ENCODE measurements at places on chromosomes 2 and 18.
A peak's percentile ranks its signal among the peaks of the same experiment; 100 is the strongest.

DNA sequence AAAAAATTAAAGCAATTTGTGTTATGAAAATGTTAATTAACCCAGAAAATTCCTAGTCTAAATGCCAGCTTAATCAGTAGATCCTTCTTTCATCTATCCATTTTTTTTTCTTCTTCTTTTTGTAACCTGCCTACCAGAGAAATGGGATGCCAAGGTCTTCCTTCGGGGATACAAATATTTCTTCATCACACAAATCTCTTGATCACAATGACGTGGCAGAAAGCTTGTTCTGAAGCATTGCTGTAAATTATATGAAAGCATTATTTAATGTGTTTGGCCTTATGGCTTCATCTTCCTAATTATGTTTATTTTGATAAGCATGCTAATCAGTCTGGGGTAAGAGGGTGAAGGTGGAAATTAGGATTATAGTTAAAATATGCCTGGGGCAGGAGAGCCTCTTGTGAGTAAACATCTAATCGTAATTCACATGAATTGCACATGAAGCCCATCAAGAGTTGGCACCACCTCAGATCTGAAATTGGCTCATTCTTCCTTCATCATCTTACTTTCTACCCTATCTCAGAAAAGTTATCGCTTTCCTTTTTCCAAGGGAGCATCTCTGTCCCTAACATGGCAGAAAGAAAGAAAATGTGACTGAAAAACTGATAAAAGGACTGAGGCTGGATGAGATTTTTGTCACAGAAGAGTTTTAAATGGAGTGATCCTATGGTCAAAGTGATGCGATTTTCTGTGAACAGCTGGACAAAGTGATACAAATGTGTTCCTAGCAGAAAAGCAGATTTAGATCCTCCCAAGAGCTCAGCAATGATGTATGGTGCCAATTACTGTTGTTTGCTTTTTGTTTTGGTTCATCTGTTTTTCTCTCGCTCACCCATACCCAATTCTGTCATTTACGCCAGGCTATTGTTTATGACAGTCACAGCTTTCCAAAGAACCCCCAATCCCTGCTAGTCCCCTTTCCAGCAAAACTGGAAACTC, 76.9 kb upstream of the PMAIP1 start:
- DNase-seq, result peak; percentile 46

- DNase-seq, result peak; percentile 22
These were observed 80.2 kb downstream of the SMAD4 start for GRCh38 chr18:51110073-51110797.

DNA sequence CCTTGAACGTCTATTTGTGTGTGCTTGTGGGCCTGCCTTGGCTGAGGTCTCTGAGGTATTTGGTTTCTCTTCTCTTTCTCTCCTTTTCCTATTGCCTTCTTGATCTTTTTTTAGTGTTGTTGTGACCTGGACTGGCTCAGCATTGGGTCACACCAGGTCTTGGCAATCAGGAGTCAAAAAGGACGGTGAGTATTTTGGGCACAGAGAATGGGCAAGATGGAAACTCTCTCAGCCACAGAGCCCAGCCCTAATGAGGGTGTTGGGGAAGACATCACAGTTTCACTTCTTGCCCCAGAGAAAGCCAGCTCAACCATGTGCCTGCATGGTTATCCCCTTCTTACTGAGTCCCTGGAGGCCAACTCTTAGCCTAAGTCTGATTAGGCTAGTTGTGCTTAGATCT, 13.7 kb upstream of the INO80C start:
- no peak for DNase-seq

- DNase-seq, result no peak
These were observed 365.4 kb upstream of the RGPD4 start for GRCh38 chr2:107461301-107461700.

- DNase-seq, result no peak
These were observed at the start of gene CMPK2 for GRCh38 chr2:6865346-6866274. TSS of gene CMPK2 (minus strand) at chr2:6865907. CDS start at chr2:6865696, 211 bp downstream.

DNA sequence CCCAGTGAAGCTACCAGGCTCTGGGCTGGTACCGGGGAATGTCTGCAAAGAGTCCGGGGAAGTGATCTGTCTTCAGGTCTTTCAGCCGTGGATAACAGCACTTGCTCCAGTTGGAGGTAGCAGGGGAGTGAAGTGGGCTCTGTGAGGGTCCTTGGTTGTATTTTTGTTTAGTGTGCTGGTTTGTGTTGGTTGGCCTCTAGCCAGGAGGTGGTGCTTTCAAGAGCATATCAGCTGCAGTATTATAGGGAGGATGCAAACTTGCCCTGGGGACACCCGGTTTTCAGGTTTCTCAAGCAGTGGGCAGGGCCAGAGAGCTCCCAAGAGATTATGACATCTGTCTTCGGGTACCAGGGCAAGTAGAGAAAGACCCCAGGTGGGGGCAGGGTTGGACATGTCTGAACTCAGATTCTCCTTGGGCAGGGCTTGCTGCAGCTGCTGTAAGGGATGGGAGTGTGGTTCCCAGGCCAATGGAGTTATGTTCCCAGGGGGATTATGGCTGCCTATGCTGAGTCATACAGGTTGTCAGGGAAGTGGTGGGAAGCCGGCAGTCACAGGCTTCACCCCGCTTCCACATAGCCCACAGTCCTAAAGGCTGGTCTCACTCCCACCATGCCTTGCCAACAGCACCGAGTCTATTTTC, 34.4 kb downstream of the ACAA2 start:
- DNase-seq, result no peak

- peak; percentile 98 for DNase-seq
These were observed 371.9 kb downstream of the IRS1 start for GRCh38 chr2:226427538-226428307.

DNA sequence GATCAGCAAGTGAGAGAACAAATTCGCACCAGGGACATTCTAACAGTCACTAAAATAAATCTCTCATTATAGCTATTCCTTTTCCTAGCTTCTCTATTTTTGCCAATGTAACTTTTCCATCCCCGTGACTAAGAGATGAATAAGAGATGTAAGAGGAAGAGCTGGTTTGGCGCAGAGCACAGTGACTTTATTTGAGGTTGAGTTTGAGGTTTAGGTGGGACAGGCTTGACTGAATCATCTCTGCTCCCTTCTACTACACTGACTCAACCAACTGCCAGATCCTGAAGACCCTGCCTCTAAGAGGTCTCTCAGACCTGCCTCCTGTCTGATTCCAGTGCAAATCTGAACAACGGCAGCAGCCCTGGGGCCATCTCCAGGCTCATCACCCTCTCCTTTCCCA, 28.0 kb downstream of the RFX8 start:
- DNase-seq, result peak; percentile 92

DNA sequence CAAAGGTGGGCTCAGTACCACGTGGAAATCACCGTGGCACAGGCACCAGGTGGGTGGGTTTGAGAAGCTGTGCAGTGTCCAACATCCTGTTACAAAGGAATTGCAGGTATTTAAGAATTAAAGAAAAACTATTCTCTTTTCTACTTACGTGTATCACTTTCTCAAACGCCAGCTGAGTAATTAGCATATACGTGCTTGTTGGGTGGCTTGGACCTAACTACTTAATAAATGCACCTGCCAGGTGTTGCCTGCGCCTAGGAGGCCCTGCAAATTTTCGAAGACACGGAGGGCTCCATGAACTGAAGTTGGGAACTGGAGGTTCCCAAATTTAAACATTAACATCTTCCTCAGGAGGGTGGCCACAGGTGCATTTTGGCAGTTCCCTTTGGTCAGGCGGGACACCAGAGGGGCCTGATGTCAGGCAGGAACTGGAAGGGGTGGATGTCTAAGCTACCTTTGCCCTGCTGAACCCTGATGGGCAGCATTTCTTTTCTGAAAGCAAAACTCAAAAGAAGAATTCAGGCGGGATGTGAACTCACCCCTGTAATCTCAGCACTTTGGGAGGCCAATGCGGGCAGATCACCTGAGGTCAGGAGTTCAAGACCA, 84.8 kb downstream of the HS6ST1 start:
- DNase-seq, result no peak

DNA sequence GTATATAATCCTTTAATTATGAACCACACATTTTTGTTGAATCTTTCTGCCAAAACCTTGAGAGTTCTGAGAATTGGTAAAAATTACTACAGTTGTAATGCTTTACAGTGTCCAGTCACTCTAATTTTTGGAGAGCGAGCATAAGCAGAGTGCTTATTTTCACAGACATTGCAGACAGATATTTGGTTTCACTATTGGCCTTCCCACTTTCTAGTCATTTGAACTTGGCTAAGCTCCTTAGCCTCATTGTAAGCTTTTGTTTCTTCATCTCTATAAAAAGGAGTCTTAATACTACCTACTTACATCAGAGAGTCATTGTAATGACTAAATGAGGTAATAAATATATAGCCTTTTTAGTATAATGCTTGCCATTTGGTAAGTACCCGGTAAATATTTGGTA, 80.4 kb downstream of the LCLAT1 start:
- no peak for DNase-seq

DNA sequence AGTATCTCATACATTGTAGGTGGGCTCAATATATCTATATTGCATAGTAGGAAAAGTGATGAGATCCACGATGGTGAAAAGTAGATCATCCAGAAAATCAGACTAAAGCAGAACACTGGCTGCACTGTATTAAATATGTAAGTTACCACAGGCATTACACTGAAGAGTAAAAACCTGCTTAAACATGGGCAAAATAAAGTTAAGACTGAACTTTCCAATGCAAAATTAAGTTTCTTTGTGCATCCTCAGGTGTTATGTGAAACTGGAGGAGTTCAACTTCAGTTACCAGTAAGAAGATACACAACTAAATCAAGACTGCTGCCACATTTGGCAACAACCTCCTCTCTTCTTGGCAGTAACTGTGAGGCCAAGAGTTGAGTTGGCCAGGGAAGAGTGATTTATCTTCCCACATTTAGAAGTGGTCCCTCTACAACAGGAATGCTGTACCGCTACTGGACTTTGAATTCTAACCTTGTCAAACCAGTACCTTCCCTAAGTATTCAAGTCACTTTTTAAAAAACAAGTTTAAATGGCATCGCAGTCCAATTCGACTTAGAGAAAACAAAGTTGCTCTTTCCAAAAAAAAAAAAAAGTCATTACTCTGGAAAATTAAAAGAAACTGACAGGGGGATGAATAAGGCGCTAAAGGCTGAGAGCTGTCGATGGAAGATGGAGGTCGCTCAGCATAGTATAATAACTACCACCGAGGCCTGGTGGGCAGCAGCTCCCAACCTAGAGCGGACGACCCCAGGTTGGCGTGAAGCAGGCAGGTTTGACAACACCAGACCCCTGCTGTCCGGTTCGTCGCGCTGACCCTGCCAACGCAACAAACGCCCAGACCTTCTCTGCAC, 1.1 kb downstream of the MAP4K3 start:
- DNase-seq, result peak; percentile 48

- no peak for DNase-seq
These were observed 163.4 kb upstream of the RASGRP3 start for GRCh38 chr2:33313039-33313438.

- no peak for DNase-seq
These were observed 34.9 kb downstream of the CTIF start for GRCh38 chr18:48573632-48574283.

- DNase-seq, result no peak
These were observed 336 bp downstream of the THNSL2 start for GRCh38 chr2:88170472-88170892.

- no peak for DNase-seq
These were observed 2045.3 kb upstream of the PIK3C3 start for GRCh38 chr18:39909706-39910105.

DNA sequence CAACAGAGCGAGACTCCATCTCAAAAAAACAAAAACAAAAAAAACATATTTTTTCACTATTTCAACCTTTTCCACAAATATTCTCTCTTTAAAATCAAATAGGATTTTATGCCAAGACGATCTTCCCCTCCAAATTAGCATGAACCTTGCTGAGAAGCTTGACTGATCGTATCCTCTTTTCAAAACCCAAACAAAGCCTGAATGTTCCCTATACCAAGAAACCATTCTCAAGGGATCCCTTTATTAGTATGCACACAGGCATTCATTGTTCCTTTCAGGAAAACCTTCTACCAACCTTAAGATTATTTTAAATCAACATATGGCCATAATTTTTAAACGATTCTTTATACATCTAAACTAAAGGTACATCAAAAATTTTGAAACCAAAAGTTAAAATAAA, 6.3 kb downstream of the SPIRE1 start:
- DNase-seq, result no peak

- DNase-seq, result no peak
These were observed 40.2 kb downstream of the MYOM1 start for GRCh38 chr18:3179430-3180089.

GRCh38 chr18:58535340-58536201, 93.3 kb downstream of the ALPK2 start:
- DNase-seq, result no peak

GRCh38 chr2:142112757-142113221, 18.0 kb downstream of the LRP1B start:
- DNase-seq, result peak; percentile 96

DNA sequence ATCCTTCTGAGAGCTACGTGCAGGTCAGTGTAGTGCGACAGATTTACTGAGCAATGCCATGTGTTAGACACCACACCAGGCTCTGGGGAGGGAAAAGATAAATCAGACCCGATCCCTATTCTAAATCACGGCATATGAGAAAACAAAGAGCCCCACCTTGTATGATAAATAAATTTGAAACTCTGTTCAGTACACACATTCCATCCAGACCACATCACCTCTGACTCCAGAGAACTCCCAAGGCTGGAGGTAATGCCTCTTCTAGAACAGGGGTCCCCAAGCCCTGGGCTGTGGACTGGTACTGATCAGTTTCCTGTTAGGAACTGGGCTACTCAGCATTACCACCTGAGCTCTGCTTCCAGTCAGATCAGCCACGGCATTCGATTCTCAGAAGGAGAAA, 77.3 kb downstream of the QPCT start:
- DNase-seq, result no peak

DNA sequence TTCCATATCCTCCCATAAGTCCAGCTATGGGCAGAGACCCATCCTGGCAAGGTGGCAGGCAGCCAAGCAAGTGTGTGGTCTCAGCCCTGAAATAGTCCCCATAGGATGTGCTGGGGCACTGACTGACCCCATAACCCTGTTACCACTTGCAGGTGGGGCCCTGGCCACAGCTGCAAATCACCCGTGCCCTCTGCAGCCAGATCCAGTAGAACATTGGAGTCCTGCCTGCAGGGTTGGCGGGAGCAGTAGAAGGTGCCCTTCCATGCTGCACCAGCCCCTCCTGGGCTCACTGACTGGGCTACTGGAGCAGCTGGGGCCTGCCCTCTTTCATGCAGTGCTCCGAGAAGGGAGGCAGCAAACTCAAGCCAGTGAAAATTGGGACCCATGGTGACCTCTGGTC, 112.6 kb upstream of the MCFD2 start:
- DNase-seq, result no peak

GRCh38 chr18:26103579-26103978, 13.2 kb upstream of the SS18 start:
- DNase-seq, result no peak

DNA sequence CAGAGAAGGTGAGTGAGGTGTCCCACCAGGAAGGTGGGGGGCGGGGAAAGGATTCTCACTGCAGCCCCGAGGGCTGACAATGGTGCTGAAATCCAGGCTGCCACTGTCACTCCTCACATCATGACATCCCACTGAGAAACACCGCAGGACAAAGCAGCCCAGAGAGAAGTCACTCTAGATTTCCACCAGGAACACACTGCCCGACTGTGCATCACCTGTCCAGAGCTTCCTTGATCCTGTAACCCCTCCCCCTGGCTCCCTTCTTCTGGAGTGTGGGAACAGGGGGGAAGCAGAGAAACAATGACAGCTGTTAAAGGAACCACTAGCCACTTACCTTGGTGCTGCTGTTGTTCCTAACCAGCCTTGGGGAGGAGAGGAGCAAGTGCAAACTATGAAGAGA, 69.9 kb downstream of the MRO start:
- no peak for DNase-seq

GRCh38 chr2:45859682-45860081, 208.2 kb downstream of the PRKCE start:
- DNase-seq, result no peak

All from HCEC 1CT (cell line).